Astrocyte (in vitro differentiated cells and primary cell): ENCODE measurements at places on chromosomes 5 and 9. TPM values are rescaled to one million over a fixed set of nuclear protein-coding genes. Genes with fewer than 3 reads are reported as not detected.
A peak's percentile ranks its signal among the peaks of the same experiment; 100 is the strongest.

Gene SLC6A3
- total RNA-seq: 0.07 TPM in 2 replicates

Gene ADAMTS19
- 0.61 and 0.87 TPM in 2 replicates for total RNA-seq

Gene SV2C
- 0.05 TPM in 2 replicates for total RNA-seq

DNA sequence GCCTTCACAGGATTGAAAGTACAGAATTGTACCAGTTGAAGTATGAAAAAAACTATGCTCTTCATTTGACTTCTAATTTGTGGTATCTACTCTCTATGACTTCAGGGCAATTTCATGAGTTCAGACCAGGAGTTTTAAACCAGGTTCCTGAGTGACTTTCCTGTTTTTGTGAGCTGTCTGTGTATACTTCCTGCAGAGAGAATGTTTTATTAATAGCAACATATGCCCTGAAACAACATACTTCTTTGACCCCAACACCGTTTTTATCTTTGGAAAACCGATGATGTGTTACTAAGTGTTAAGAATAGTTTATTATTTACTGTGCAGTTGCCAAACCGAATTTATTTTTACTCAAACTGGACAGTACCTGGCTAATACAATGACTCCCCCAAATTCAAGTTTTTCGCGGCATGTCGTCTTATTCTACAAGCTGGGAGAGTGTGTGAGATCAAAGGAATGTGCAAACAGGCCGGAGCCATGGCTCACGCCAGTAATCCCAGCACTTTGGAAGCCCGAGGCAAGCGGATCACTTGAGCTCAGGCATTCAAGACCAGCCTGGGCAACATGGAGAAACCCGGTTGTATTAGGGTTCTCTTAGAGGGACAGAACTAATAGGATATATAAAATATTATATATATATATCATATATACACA lies 58.7 kb upstream of the ERBIN start:
- DNase-seq: peak; percentile 41

- DNase-seq: no peak
These were observed 16.8 kb upstream of the PRLR start for GRCh38 chr5:35246900-35247647.

GRCh38 chr9:126439402-126439765 lies 112.8 kb downstream of the MVB12B start:
- peak; percentile 83 for DNase-seq

DNA sequence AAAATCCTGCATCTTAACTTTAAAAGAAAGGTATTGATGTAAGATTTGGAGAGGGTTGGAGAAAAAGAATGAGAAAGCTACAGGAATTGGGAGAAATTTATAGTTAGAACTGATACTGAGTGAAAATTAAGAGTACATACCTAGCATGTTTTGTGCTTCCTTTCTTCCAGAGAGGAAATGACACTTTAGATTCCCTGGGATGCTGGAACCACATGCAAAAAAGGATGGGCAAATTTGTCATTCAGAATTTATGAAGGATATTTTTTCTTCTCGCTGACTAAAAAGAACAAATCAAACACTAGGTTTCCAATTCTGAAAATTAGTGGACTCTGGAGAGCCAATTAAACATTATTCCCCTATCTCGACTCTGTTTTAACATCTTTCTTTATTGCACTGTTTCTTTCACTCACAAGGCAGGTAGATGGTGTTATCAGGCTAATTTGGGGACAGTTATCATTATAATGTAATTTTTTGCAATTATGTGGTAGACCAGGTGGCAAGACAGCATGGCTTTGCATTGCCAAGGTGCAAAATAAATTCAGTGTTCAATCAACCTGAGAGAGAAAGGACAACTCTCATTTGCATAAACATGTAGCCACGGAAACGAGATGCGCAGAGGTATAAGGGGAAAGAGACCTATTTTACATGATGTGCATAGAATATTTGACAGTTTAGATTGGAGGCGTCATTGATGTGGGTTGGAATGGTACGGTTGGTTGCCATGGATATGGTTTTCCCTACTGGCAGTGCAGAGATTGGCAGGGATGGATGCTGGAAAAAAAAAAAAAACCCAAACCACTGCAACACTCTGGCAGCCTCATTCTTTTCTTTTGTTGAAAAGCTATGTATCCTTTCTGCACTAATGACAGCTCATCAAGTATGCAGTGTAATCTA lies 320.4 kb upstream of the CCNH start:
- no peak for DNase-seq

DNA sequence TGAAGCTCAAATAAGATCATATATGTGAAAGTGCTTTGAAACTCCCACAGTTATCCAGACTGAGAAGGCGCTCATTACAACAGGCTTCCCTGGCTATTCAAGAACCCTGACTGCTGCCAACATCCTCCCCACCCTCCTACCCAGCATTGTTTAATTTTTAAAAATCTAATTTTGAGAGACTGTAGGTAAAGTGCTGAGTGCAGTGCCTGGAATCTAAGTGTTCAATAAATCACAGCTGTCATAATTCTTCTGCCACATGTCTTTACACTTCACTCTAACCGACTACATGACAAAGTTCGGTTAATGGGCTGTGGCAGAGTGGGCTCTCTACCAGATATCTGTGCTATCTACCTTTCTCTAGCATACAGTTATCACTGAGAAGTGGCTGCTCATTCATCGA lies 255.6 kb upstream of the C9orf72 start:
- DNase-seq: no peak

DNA sequence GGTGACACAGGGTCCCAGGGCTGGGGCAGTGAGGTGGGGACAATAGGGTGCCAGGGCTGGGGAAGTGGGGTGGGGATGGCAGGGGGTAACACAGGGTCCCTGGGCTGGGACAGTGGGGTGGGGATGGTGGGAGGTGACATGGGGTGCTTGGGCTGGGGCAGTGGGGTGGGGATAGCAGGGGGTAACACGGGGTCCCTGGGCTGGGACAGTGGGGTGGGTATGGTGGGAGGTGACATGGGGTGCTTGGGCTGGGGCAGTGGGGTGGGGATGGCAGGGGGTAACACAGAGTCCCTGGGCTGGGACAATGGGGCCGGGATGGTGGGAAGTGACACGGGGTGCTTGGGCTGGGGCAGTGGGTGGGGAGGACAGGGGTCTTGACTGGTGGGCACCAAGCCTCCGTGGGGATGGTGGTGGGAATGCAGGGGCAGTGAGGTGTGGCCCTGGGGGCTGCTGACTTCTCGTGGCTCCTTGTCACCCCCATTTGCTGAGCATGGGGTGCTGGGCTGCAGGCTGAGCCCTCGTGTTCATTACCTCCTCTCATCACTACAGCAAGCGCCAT lies 41.7 kb downstream of the OLFM1 start:
- DNase-seq: no peak
